ENCODE measurements at places on chromosomes 6 and 20.

DNA sequence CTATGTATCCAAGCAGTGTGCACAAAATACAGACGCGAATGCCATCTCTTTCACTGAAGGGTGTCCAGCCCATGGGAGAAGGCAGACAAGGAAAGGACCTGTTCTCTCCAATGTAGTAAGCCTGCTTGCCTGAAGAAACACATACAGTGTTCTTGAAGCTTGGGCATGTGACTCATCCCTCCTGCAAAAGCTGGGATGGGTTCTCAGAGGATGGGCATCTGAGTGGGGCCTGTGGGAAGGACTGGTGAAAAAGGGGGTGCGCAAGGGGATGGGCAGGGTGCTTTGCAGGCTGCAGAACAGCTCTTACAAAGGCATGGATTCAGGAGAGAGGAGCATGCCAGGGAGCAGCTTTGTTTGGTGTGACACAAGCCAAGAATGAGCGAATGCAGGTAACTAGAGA, 128.1 kb downstream of the FYN start:
- no peak for DNase-seq

DNA sequence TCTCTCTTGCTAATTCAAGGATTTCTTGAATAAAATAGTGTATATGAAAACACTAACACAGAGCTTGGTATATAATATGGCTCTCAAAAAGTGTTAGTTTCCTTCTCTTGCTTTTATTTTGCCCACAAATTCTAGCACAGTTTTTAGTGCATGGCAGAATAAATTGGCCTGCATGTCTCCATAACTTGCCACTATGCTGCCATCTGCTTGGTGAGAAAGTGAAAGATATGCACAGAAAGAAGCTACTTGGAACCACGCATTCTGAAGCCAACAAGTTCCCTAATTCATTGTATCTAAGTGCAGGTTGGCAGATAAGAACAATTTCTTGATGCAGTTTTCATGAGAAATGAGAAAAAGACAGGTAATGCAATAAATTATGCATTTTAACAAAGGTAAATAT, 101.2 kb downstream of the EPHA7 start:
- no peak for DNase-seq

DNA sequence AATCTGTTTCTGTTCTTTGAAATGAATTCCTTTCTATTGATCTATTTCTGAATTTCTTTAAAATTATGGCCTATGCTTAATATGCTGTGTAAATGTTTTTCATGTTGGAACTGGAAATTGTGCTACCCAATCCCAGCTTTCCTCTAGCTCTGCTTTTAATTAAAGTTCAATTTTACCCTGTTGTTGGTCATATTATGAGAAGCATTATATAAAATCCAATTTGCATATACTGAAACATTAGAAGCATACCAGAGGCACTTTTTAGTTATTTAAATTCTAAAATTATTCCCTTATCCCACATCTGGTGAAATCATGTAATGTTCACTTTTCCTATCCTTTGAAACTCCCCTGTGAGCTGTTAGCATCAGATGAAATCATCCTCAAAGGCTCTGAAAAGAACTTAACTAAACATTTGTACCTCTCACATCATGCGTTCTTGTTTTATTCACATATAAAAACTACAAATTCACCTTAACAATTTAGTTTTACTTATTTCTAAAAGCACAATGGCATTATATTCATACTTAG, 160.6 kb upstream of the COL21A1 start:
- DNase-seq: no peak

DNA sequence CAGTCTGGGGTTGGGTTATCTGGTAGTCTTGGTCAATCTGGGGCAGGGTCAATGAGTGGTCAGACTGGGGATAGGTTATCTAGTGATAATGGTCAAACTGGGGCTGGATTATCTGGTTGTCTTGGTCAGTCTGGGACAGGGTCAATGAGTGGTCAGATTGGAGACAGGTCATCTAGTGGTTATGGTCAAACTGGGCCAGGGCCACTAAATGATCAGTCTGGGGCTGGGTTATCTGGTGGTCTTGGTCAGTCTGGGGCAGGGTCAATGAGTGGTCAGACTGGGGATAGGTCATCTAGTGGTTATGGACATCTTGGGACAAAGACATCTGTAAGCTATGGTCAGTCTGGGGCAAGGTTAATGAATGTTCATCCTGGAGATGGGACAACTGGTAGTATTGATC, 28.5 kb upstream of the BPIFA2 start:
- DNase-seq: no peak

DNA sequence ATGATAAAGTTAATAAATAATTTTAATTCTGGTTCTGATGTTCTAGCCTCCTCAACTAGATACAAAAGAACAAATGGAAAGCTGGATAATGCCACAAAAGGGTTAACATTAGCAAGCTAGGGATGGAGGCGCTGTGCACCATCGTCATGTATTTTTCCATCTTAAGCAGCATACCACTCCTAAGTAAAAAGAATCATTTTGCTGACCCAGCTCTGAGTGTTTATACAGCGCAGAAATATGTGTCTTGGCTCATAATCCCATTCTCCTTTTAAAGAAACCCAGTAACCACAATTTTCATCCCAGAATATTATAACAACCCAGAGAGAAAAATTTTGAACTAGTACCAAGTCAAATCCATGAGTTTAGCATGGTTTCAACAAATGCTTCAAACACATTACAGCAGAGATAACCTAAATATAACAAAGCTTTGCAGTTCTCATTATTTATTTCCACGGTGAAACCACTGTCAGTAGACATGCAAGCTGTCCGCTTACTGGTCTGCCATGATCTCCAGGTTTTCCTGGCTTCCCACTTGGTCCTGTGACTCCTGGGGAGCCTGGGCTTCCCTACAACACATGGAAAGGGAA, 111.1 kb downstream of the COL12A1 start:
- peak; percentile 66 for DNase-seq

DNA sequence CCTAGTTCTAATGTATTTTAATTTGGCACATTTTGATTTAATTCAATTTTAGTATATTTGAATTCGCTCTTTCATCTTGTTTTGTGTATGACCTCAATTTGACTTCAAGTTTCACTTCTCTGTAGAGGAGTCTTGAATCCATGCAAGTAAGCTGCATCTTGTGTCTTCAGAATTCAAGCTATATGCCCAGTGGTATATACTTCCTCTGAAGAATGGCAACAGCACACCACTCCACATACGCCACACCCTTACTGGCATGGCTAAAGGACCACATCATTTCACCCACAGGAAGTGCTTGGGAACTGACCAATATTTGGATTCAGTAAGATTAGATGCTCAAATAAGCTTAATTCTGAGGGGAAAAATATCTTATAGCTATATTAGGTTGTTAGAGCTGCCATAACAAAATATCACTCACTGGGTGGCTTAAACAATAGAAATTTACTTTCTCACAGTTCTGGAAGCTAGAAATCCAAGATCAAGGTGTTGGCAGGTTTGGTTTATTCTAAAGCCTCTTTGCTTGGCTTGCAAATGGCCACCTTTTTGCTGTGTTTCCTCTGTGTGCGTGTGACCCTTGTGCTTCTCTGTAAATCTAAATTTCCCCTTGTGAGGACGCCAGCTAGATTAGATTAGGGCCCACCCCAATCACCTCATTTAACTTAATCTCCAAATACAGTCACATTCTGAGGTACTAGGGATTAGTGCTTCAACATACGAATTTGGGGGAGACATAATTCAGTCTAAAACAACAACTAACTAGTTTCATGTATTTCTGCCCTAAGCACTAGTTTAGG, 2.8 kb upstream of the ASF1A start:
- DNase-seq: no peak

- DNase-seq: no peak
Measured at GRCh38 chr20:24118034-24118433, 129.5 kb upstream of the GGTLC1 start.

DNA sequence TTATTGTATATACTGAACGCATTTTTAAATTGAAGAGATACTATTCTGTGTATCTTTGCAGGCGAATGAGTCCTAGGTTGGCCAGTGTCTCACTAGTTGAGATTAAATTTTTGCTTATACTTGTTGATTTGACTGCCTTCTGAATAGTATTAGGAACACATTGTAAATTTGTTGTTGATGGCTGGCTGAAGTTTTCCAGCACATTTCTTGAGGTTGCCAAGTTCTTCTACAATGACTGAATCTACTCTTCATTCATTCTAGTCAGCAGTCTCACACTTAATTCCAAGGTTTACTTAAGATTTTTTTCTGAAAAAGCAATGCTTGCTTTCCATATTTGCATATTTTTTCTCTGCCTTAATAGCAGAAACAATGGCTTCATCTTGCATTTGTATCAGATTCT, 151.7 kb downstream of the ZFAND3 start:
- no peak for DNase-seq

- no peak for DNase-seq
Measured at GRCh38 chr6:142294679-142295078, 7.1 kb upstream of the ADGRG6 start.

DNA sequence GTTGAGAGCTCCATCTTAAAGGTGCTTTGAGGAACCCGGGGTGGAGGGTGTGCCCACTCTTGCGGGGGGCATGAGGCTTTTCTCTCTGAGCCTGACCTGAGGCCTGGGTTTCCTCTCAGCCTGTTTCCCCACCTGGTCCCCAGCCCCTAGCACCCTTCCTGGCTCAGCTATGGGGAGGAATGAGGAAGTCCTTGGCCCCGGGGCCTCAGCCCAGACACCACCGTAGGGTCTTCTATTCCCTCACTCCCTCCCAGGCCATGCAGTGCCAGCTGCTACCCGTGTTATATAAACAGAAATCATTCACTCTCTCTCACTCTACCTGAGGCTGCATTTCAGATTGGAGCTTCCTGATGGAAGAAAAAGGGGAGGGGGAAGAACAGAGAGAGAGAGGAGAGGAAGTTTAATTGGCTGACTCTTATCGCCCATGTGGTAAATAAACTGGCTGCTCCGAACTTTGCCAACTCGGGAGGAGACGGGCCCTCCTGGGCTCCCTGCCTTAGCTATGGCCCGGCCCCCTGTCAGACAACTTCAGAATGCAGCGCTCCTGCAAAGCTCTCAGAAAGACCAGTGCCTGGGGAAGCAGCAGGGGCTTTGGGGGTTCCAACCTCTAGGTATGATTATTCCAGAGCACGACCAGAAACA, 2.8 kb downstream of the CDH22 start:
- DNase-seq: no peak

- no peak for DNase-seq
Measured at GRCh38 chr6:56017198-56017597, 141.8 kb upstream of the BMP5 start.

DNA sequence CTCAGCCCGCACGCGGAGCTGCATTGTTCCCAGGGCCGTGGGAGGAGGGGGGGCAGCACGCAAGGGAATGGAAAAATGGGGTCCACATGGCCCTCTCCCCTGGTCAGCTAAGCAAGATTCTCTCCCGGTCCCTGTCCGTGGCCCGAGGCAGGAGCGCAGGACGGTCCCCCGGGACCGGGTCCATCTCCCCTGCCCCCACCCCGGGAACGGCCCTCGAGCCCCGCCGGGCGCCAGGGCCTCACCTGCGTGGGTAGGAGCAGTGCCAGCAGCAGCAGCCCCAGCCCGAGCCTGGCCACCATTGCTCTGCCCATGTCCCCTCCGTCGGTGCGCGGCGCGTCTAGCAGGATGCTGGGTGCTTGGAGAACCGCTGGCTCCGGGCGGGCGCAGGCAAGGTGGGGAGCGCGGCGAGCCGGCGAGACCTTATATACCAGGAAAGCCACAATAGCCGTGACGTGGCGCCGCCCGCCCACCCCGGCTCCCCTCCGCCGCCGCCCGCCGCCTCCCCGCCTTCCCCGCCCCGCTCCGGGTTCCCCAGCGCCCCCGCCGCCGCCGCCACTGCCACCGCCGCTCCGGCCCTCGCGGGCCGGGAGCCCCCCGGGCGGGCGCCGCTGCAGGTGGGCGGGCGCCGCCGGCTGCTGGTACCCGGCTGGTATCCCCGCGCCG, at the start of gene CD24:
Gene CD24 (minus strand): TSS at position 394 of the 663 bp plus-strand sequence. CDS start 83 bp downstream, at position 311.
- DNase-seq: peak; percentile 13

GRCh38 chr6:166258854-166259276, 49.3 kb downstream of the PRR18 start:
- no peak for DNase-seq

DNA sequence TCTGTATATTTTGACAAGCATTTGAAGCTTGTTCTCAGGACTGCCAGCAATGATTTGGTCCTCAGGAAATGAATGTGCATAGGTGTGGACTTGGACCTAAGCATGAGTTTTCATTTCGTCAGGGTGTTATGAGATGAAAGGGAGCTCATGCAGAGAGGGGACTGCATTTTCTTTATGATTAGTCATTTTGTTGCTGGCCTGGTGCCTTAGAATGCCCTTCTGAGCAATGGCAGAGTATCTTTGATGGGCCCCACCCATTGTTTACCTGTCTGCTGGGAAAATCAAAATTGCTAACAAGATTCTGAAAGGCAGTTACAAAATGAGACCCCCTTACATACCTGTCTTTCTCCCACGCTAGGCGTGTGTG, 51.5 kb upstream of the MTHFD1L start:
- DNase-seq: peak; percentile 9

DNA sequence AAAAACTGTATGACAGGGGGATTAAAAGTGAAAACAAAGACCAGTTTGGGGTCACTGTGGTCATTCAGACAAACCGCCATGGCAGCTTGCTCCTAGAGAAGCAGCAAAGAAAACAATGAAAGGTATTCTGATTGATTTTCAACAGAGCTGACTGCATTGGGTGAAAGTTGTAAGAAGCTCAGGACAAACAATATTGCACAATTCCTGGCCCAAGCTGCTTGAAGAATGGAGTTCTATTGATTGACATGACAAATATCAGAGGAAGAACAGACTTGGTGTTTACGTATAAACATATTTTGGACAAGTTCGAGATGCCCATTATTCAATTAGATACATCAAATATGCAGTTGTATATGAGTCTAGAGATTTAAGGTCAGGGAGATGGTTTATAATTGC, 62.0 kb downstream of the TRIM38 start:
- no peak for DNase-seq

GRCh38 chr6:108253241-108253640, 7.6 kb downstream of the SNX3 start:
- no peak for DNase-seq

GRCh38 chr6:107894809-107895396, 63.1 kb downstream of the SEC63 start:
- DNase-seq: no peak

- no peak for DNase-seq
Measured at GRCh38 chr6:19603721-19604120, 233.4 kb upstream of the ID4 start.

DNA sequence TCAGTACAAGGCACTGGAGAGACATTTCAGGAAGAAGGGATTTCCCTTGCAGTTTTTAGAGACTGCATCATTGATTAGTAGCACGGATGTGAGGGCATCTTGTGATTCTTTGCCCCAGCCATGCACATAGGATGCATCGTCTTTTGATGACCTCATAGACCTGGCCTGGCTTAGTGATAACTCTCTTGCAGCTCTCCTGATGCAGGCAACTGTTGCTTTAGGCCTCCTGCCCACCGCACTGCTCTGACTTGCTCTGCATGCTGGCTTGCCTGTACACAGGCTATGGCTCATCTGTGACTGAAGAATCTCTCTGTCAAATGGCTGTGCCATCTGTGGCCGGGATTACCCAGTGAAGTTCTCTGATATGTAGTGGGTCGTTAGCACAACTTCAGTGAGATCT, 207.7 kb upstream of the PTCHD4 start:
- DNase-seq: peak; percentile 80
